ENCODE measurements at places on chromosomes 2 and 18.
A peak's percentile ranks its signal among the peaks of the same experiment; 100 is the strongest.

DNA sequence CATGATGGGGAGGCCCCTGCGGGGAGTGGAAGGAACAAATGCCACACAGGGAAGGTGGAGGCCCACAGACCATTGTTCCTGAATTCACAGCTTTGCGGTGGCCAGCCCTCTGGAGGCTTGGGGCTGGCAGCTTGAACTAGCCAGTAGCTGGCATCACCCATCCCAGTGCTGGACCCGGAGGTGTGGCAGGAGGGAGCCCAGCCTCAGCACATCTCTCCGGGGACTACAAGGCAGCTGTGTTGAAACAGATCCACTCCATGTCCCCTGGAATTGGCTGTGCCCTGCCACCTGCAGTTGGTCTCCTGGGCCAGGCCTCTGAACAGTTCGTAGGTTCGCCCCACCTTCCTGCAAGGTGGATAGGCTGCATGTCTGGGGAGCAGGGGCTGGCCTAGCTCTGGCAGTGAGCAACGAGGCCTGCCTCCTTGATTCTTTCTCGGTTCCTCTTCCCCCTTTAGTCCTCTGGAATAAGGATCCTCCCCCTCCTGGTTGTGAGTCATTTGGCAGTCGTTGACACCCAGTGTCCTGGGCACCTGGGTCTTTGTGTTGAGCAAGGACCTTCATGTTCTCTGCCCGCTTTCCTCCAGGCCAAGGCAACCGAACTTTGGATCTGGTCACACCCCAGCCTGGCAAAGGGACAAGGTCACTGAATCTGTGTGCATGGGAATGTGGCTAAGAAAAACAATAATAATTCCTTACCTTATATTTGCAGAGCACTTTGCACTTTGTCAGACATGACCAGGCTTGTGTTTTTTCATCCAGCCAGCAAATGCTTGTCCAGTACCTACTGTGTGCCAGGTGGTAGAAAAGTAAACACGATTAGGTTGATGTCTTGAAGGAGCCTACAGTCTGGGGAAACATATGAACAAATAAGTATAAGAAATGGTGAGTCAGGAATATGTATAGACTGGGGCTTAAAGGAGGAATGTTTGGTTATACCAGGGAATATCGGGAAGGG lies 55.0 kb upstream of the MCFD2 start:
- no peak for DNase-seq

GRCh38 chr2:121993682-121994081 lies 238.2 kb downstream of the TSN start:
- no peak for DNase-seq

DNA sequence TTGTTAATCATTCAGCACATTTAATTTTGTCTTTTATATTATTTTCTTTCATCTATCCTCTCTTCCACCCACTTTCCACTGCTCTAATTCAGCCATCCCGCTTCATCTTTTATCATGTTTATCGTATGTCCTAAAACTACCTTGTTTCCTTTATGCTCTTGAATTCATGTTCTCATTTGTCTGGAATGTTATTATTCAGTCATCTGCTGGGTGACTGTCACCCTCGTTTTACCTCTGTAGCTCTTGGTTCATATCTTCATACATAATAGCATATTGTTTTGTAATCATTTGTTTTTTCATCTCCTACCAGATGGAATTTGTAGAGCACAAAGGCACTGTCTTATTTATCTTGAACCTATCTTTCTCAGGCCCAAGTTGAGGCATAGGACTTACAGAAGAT lies 37.0 kb downstream of the SMCHD1 start:
- no peak for DNase-seq

- DNase-seq, result no peak
Measured at GRCh38 chr18:36757991-36758390, 70.8 kb downstream of the TPGS2 start.

DNA sequence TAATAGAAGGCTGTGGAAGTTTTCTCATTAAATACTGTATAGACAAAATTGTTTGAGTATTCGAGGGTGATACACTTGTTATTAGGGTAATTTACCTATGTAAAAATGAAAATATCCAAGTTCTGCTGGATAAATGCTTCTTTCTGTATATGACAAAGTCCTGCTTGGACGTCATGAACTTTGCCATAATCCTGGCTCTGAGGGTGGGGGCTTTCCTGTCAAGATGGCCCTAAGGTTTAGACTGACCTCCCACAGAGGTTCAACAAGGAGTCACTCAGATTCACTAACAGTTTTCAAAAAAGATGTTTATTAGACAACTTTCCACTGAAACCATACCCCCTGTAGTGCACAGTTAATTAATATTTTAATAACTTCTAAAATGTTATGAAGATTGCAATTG lies 52.5 kb upstream of the NABP1 start:
- no peak for DNase-seq

- DNase-seq, result no peak
Measured at GRCh38 chr2:218910741-218911140, 30.1 kb downstream of the WNT10A start.

DNA sequence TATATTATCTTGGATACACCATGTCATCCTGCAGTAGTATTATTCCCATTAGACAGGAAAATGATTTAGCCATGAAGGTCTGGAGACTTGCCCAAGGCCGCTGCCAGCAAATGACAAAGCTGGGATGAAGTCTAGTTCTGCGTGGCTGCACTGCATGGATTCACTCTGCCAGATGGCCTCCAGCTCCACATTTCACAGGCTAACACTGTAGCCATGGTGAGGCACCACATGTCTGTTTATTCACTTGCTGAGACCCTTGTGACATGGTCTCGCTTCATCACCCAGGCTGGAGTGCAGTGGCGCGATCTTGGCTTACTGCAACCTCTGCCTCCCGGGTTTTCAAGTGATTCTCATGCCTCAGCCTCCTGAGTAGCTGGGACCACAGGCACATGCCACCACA lies 31.5 kb upstream of the SCG2 start:
- DNase-seq, result no peak

DNA sequence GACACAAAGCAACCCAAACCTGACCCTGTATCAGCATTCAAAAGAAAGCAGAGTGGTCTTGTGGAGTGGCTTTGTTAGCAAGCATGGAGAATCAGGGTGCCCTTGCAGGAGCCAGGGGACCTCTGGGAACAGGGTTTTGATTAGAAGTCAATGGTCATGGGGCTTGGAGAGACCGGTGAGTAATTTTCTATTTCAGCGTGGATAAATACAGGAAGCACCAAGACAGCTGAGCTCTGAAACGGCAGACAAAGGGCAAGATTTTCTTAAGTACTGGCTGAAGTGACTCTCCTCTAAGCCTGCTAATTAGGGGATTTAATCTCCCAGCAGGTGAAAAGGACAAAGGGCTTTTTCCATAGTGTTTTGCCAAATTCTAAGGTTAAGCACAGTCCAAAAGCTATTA lies 78.0 kb upstream of the GAREM1 start:
- no peak for DNase-seq

GRCh38 chr2:124248386-124248785 lies 223.3 kb downstream of the CNTNAP5 start:
- no peak for DNase-seq

- DNase-seq, result no peak
Measured at GRCh38 chr18:48724939-48725338, 186.1 kb downstream of the CTIF start.

DNA sequence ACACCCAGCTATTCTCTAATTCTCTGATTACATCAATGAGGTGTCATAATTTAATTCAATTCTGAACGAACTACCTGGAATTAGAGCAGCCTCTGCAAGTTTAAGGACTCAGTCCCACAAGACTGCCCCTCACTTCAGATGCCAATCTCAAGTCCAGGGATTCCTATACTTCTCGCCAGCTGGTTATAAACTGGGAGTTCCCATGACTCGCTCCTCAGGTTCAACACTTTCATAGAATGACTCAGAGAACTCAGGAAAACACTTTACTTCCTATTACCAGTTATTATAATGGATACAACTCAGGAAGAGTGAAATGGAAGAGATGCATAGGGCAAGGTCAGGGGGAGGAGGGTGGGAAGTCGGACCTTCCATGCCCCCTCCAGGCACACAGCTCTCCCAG lies 112.3 kb upstream of the ATP5MC3 start:
- DNase-seq, result no peak

DNA sequence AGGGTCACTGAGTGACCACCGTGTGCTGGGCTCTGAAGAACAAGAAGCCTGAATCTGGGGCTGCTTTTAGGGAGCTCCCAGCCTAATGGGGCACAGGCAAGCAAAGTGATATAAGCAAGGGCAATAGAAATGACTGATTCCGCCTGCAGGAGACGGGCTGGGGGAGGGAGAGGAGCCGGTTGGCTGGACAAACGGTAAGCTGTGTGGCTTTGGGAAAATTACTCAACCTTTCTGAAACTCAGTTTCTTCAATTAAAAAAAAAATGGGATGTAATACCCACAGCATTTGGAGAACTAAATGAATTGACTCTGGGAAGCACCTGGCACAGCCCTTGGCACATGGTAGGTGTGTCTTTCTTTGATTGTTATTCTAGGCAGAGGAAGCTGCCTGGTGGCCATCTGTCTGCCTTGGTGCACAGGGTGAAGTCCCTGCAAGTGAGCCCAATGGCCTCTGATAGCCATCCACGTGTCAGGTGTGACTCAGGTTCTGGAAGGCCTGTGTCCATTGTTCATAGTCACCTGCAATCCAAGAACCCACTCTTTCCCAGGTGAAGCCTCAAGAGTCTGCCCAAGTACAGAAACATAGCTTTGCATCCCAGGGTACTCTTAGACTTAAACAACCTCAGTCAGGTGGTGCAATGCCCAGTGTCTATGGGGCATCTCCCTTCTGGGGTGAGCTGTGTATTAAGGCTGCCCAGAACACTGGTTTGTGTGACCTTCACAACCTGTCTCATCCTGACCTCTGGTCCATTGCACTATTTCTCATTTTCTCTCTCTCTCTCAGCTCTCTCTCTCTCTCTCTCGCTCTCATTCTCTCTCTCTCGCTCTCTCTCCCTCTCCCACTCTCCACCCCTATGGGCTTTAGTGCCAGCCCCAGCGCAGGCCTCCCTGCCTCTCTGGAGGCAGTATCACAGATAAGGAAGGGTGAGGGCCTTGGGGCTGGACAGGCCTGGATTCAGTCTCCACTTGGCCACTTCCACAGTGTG lies 30.0 kb upstream of the NTSR2 start:
- DNase-seq, result no peak

DNA sequence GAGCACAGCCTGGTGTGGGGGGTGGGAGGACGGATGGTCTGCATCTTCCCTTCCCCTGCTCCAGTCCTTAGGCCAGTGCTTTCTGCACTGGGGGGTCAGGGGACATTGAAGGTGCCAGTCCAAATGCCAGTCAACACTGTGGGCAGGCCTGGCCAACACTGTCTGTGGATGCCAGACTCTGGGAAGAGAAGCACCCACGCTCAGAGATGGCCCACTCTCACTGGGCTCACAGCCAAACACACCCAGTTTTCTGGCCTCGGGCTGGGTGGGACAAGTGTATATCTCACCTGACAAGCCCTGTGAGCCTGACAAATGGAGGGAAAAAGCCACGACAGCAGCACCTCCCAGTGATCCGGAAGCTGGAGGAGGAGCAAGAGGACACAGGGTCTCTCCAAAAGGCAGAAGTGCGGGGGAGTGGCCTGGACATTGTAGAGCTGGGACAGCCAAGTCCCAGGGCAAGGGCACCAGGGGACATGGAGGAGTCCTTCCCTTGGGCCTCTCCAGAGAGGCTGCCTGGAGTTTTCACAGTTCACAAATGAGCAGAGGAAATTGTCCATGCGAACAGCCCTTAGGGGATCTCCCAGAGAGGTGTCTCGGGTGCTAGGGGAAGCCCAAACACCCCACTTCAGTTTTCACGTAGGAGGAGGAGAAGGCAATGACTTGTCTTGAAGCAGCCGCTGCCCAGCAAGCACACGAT lies 79.3 kb downstream of the SDC1 start:
- no peak for DNase-seq

DNA sequence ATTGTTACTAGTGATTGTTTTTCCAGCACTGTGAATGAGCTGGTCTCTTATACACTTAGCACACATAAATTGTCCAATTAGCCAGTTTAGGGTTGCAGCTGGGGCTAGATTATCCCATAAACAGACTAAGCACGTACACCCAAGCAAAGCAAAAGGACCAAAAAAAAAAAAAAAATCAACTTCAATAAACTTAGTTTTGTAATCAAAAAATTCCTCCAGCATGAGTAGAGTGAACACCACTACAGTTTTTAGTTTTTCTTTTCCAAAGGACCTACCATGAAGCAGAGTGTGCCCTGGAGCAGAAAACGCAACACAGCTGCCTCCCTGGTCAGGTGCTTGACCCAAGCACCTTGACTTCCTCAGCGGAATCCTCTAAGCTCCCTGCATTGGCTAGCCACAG lies 249.4 kb upstream of the SLC14A2 start:
- DNase-seq, result peak; percentile 62

- DNase-seq, result no peak
Measured at GRCh38 chr2:101818531-101819451, 121.3 kb downstream of the MAP4K4 start.

GRCh38 chr2:9951522-9952285 lies at the start of gene GRHL1:
Gene GRHL1, plus strand, starts transcription at chr2:9951693. Its CDS starts 141 bp downstream, at chr2:9951834.
- DNase-seq, result peak; percentile 20

- no peak for DNase-seq
Measured at GRCh38 chr2:39124746-39125057, 3.9 kb upstream of the SOS1 start.

DNA sequence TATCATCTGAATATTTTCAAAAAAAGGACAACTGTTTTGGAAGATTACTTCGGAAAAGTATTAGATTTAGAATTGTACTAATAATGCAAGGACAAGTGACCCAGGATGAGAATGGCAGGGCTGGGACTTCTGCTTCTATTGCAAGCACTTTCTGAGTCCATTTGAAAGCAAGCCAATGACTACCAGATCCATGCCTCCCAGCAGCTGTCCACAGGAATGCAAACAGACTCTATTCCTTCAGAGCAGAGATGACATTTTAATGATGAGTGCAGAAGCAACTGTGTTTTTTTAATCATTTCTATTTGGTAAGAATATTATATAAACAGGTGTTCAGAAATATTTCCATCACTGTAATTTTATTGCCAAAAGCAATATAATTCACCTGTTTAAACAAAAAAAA lies 456.7 kb downstream of the SOX11 start:
- DNase-seq, result no peak

DNA sequence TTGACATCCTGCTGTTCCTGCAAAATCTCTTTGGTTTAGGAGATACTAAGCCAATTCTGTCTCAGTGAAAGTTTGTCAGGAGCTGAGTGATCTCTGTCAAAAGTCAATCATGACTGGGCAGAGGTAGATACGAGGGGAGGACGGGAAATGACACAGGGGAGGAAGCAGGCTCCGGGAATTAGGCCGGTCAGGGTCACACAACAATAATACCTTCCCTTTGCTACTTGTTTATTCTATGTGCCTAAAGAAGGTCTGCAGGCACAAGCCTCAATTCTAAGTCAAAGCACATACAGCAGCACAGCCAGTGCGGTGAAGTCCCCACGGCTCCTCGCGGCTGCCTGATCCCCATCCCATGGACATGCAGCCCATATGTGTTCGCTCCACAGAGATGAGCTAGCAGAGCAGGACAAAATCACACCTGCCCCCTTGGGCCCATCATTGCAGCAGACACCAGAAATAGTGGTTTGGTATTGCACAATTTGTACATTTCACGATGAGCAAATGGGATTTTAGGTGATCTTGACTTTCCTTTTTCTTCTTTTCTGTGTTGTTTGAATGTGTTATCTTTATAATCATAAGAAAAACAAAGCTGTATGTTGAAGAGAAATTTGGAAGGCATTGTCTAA lies 141.4 kb downstream of the VAPA start:
- DNase-seq, result no peak

GRCh38 chr2:230990899-230991150 lies 5.1 kb upstream of the SPATA3 start:
- no peak for DNase-seq

GRCh38 chr18:62045316-62045715 lies 141.5 kb downstream of the PIGN start:
- DNase-seq, result no peak

All from AG09309 (cell line).